ENCODE measurements at places on chromosomes 13 and 19. TPM values are rescaled to one million over a fixed set of nuclear protein-coding genes. Genes with fewer than 3 reads are reported as not detected.

SIGLEC5 gene
- total RNA-seq, result not detected

GRCh38 chr19:18097993-18098890 is 664 bp downstream of the MAST3 start:
- no peaks in the 10 kb centered on the region for H3K36me3 ChIP-seq
- H3K4me1 ChIP-seq, result no peaks in the 10 kb centered on the region
- no peaks in the 10 kb centered on the region for H3K27me3 ChIP-seq
- no peak for DNase-seq

TMEM91 gene
- 19.7 TPM for total RNA-seq

FPR3 gene
- 4.8 TPM for total RNA-seq

PSG6 gene
- total RNA-seq, result not detected

PIK3R2 gene
- total RNA-seq, result 71.6 TPM

PCDH8 gene
- total RNA-seq, result 9.5 TPM

DNA sequence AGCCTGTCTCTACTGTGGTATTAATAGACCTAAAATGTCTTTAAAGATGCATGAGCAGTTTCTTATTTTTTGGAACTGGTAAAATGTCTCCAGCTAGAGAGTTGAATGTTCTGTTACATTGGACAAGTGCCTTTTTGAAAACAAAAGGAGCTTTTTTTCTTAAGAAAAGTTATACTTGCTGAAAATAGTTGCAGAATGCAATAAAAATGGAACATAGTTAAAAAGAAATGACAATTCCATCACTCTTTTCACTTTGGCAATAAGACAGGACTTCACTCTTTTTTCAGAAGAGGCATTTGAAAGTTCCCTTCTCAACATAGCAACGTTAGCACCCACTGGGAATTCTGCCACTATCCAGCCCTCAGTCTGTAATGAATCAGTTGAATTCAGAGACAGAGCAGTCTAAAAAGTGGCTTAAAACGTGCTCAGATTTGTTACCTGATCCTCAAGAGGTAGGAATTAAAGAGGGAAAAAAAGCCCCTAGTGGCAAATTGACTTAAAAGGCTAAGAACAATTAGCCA is 10.1 kb downstream of the RGCC start:
- H3K36me3 ChIP-seq, result no peaks in the 10 kb centered on the region
- no peak for DNase-seq
- H3K4me1 ChIP-seq, result no peaks in the 10 kb centered on the region
- H3K27ac ChIP-seq, result no peak overlapping the region
- no peak overlapping the region for H3K4me3 ChIP-seq

DNA sequence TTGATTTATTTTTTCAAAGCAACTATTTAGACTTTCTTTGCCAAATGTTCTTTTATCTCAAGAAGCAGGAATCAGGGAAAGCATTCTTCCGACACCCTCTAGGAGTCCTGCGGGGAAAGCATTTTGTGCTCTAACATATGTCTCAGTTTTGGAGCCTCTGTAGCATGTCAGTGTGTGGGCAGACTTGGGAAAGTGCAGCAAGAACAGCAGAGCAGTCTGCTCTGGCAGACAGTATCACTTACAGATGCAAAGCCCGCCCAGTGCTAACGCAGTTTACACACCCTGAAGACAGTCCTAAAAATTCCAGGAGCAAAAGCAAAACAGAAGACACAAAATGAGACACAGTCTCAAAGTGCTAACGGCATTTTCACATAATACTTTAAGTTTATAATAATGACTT is 393.5 kb downstream of the KLF12 start:
- DNase-seq, result no peak
- no peaks in the 10 kb centered on the region for H3K27me3 ChIP-seq
- no peak overlapping the region for H3K27ac ChIP-seq
- H3K36me3 ChIP-seq, result no peaks in the 10 kb centered on the region
- H3K4me3 ChIP-seq, result no peak overlapping the region

GRCh38 chr13:98217597-98217996 is 40.5 kb upstream of the RNF113B start:
- no peaks in the 10 kb centered on the region for H3K36me3 ChIP-seq
- H3K4me1 ChIP-seq, result peaks cover 26% of the 10 kb centered on the region
- DNase-seq, result no peak
- no peaks in the 10 kb centered on the region for H3K27me3 ChIP-seq
- no peak overlapping the region for H3K4me3 ChIP-seq

- no peaks in the 10 kb centered on the region for H3K36me3 ChIP-seq
- peaks cover 7% of the 10 kb centered on the region for H3K27me3 ChIP-seq
- no peak overlapping the region for H3K4me3 ChIP-seq
- H3K27ac ChIP-seq, result no peak overlapping the region
- DNase-seq, result no peak
These were observed 41.3 kb downstream of the FLT3 start for GRCh38 chr13:28058866-28059613.

DNA sequence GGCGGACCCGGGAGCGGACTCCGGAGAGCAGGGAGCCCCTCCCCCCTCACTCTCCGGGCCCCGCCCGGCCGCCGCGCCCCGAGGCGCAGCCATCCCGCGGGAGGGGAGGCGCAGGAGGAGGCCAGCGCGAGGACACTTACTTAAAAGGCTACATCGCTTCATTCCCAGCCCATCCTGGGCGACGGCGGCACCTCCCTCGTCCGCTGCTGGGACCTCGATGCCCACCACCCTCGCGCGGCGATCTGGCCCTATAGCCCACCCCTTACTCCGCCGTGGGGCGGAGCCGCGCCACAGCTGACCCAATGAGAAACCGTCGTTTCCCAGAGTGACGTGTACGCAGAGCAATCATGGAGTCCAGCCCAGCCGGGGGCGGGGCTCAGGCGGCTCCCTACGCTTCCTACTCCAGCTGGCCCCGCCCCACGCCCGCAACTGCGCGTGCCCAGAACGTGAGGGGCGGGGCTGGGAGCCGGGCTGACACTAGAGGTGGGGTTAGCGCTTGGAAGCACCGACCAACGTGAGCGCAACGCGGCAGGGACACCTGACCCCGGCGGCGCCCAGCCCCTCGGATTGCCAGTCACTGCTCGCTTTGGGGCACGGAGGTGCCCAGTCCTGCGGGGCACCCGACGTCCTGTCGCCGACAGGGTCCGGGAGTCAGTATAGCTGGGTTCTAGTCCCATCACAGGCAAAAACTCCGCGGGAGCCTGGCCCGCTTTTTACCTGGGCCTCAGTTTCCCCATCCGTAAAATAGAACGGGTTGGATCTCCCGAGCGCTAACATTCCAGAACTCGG is at the start of gene ANKRD27:
Gene ANKRD27, minus strand, starts transcription at position 250 of the 789 bp plus-strand sequence. CDS start 16,165 bp downstream, outside the sequence.
- H3K27me3 ChIP-seq, result no peaks in the 10 kb centered on the region
- no peaks in the 10 kb centered on the region for H3K36me3 ChIP-seq
- H3K4me3 ChIP-seq, result peak within 1 kb of the TSS; percentile 89
- H3K27ac ChIP-seq, result peak within 1 kb of the TSS; percentile 85

- H3K27me3 ChIP-seq, result no peaks in the 10 kb centered on the region
- H3K4me3 ChIP-seq, result no peak overlapping the region
- no peaks in the 10 kb centered on the region for H3K4me1 ChIP-seq
- peak overlapping the region; percentile 53 for H3K27ac ChIP-seq
- DNase-seq, result no peak
- H3K36me3 ChIP-seq, result no peaks in the 10 kb centered on the region
These were observed 271.2 kb downstream of the ENOX1 start for GRCh38 chr13:43515531-43515930.

ZNF429 gene
- total RNA-seq, result 22.7 TPM

- no peak overlapping the region for H3K4me3 ChIP-seq
- DNase-seq, result no peak
- no peaks in the 10 kb centered on the region for H3K36me3 ChIP-seq
- no peaks in the 10 kb centered on the region for H3K4me1 ChIP-seq
- H3K27me3 ChIP-seq, result no peaks in the 10 kb centered on the region
- no peak overlapping the region for H3K27ac ChIP-seq
These were observed 294.3 kb upstream of the MAB21L1 start for GRCh38 chr13:35770756-35771297.

- no peak for DNase-seq
- H3K27ac ChIP-seq, result peak overlapping the region; percentile 75
- no peak overlapping the region for H3K4me3 ChIP-seq
- no peaks in the 10 kb centered on the region for H3K4me1 ChIP-seq
These were observed 30.7 kb downstream of the MIPEP start for GRCh38 chr13:23858546-23858945.

FAM32A gene
- total RNA-seq, result 98.1 TPM

DNA sequence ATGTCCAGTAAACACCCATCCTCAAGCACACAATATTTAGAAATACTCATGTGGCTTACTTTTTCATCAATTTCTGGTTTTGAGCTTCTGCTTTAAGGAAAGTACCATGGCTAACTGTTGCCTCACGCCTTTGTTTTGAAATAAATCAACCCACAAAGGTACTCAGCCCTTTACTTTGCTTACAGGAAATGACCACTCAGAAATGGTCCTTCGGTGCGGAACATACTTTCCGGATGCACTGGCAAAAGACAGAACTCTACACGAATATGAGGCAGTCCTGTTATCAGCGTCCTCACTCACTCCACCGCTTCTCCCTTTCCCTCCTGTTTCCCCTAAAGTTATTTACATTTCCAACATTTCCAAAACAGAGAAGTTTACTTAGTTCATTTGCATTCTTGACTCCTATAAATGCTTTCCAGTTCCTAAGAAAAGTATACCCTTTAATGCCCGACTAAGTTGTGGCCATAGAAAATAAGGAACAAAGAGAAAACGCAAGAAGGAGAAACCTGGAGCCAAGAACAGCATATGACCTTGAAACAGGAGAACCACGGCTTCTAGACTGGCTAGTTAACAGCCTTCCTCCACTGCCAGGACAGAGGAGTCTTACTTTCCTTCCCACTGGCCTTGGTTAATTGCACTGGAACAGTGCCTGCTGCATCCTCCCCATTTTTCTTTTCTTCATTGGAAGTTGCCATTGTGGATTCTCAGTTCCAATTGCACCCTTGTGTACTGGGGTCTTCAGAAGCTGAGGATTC is 10.6 kb downstream of the FPR2 start:
- H3K36me3 ChIP-seq, result no peaks in the 10 kb centered on the region
- no peaks in the 10 kb centered on the region for H3K27me3 ChIP-seq

DNA sequence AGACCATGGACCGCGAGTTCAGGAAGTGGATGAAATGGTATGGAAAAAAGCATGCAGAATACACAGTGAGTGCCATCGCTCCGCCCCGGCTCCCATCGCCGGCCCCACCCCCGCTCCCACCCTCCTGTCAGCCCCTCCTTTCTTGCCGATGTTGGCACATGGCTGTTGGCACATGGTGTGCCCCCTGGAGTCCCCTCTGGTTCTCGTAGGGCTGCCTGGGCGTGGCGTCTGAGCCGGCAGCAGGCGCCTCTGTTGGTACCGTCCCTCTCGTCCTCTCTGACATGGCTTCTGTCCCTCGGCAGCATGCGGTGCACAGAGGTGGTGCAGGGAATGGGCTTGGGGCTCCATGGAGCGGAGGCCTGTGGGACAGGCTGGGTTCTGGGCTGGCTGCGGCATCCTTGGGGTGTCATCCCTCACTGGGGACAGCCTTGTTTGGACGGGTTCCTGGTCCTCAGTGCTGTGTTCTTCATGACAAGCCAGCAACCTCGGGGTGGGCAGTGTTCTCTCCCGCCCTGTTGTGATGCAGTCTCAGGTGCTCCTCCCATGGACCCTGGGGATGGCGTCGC is 30.9 kb downstream of the DOT1L start:
- H3K27me3 ChIP-seq, result no peaks in the 10 kb centered on the region
- H3K36me3 ChIP-seq, result peaks cover 23% of the 10 kb centered on the region
- DNase-seq, result no peak
- no peak overlapping the region for H3K27ac ChIP-seq
- no peaks in the 10 kb centered on the region for H3K4me1 ChIP-seq

KLK15 gene
- 4.0 TPM for total RNA-seq

TPRX1 gene
- not detected for total RNA-seq

- no peaks in the 10 kb centered on the region for H3K4me1 ChIP-seq
- no peaks in the 10 kb centered on the region for H3K36me3 ChIP-seq
- H3K27ac ChIP-seq, result no peak overlapping the region
These were observed 474.5 kb upstream of the NBEA start for GRCh38 chr13:34467450-34468083.

GRCh38 chr19:45187421-45188100 is 9.0 kb downstream of the BLOC1S3 start:
- DNase-seq, result no peak
- H3K36me3 ChIP-seq, result no peaks in the 10 kb centered on the region
- no peak overlapping the region for H3K4me3 ChIP-seq
- H3K27ac ChIP-seq, result no peak overlapping the region
- H3K27me3 ChIP-seq, result no peaks in the 10 kb centered on the region

DMAC2 gene
- 42.4 TPM for total RNA-seq

TEKTIP1 gene
- total RNA-seq, result 0.41 TPM

DNA sequence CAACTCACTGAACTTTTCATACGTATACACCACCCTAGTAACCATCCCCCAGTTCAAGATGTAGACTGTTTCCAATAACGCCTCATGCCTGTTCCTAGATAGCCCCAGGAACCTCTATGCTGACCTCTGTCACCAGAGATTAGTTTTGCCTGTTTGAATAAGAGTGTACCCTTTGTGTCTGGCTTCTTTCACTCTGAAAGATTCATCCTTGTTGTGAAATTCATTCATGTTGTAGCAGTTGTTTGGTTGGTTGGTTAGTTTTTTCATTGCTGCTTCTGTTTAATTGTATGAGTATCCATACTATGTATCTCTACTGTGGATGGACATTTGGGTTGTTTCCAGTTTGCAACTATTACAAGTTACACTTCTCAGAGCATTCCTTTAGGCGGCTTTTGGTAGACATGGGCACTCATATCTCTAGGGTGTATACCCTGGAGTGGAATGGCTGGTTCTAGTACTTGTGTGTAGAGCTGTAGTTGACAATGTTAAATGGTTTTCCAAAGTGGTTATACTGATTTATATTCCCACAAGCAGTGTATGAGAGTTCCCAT is 1.6 kb downstream of the RNASEH2B start:
- H3K36me3 ChIP-seq, result no peaks in the 10 kb centered on the region
- H3K27me3 ChIP-seq, result no peaks in the 10 kb centered on the region
- peak overlapping the region; percentile 90 for H3K27ac ChIP-seq
- no peaks in the 10 kb centered on the region for H3K4me1 ChIP-seq
- no peak for DNase-seq

LHB gene
- total RNA-seq, result 5.2 TPM

GRCh38 chr13:100203696-100204367 is 114.9 kb downstream of the PCCA start:
- no peaks in the 10 kb centered on the region for H3K36me3 ChIP-seq
- H3K4me3 ChIP-seq, result no peak overlapping the region
- no peak overlapping the region for H3K27ac ChIP-seq
- no peak for DNase-seq
- no peaks in the 10 kb centered on the region for H3K4me1 ChIP-seq
- no peaks in the 10 kb centered on the region for H3K27me3 ChIP-seq

ZNF135 gene
- total RNA-seq, result 13.4 TPM
